ENCODE measurements at places on chromosomes 12 and 14.

- no peak for ATAC-seq
These were observed 6.5 kb downstream of the CLEC12B start for GRCh38 chr12:10016881-10017280.

DNA sequence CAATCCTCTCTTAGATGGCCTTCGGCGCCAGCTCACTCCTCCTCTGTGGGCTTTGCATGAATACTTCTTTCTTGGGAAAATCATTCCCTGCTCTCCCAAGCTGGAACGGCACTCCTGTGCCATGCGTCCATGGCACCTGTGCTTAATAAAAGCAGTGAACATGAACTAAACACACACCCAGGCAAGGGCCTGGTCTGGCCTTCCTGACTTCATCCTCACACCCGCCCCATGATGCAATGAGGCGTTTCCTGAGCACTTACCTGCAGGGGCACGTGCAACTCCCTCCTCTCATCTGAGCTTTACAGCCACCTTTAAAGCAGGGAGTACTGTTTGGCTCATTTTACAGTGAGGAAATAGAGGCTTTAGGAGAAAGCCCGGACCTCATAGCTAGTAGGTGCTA lies 219.8 kb downstream of the SLC41A2 start:
- ATAC-seq = no peak

DNA sequence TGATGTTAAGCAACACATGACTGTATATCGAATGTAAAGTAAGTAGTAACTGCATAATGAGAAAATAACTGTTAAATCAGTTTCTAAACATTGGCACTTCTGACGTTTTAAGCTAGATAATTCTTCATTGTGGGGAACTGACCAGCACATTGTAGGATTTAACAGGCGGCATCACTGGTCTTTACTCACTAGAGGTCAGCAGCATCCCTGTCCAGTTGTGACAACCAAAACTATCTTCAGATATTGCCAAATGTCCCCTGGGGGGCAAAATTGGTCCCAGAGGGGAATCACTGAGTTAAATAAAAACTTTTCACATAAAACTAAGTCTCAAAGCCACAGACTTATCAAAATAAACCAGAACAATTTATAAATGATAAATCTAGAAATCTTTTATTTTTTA lies 65.3 kb downstream of the BLTP3B start:
- ATAC-seq = no peak

- no peak for ATAC-seq
These were observed 29.4 kb downstream of the SLC24A4 start for GRCh38 chr14:92352158-92352985.

GRCh38 chr12:23002381-23002780 lies 377.4 kb downstream of the ETNK1 start:
- no peak for ATAC-seq

DNA sequence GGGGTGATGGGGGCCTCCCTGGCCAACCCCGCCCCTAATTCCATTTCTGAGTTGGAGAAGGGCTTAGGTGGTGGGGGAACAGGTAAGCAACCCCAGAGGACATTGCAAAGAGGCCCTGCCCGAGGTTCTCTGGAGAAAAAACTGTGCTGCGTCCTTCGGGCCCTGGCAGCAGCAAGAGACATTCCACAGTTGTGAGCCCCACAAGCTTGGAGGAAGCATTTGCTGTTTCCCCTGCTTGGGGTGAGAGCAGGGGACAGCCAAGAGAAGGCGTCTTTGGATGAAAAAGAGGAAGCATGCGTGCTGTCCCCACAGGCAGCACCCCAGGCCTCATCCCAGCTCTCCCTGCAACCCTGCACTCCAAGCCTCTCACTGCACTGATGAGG lies 1.3 kb downstream of the BDKRB2 start:
- ATAC-seq = no peak

GRCh38 chr14:97117693-97118092 lies 320.5 kb downstream of the VRK1 start:
- no peak for ATAC-seq

GRCh38 chr14:103385929-103386712 lies 906 bp downstream of the MARK3 start:
- ATAC-seq = no peak

- no peak for ATAC-seq
These were observed 3.2 kb upstream of the DUSP6 start for GRCh38 chr12:89355243-89356068.

DNA sequence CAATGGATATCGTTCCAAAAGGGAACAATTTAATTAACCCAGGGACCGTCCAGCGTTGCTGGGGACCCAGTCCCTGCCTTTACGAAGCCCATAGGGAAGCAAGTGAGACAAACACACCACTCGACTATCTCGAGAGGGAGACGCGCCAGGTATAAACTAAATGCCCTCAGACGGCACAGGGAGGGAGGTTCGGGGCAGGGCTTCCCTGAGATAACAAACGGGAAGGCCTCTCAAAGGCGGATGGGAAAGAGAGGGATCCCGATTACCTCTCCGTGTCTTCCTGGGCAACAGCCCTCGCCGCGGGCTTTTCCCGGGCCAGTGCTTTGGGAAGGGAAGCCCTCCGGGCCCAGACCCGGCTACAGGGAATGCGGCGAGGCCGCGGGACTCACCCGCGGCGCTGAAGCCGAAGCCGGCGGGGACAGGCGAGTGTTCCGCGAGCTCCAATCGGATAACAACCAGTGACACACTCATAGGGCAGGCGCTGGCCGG lies 390 bp downstream of the BRAP start:
- no peak for ATAC-seq

- ATAC-seq = no peak
These were observed 139.5 kb upstream of the SOX5 start for GRCh38 chr12:24088751-24089509.

- no peak for ATAC-seq
These were observed 5.8 kb upstream of the LRP10 start for GRCh38 chr14:22865424-22866405.

Data from activated CD4-positive, CD25-positive, alpha-beta regulatory T cell treated with anti-CD3 and anti-CD28 coated beads, Interleukin-2, amount 50 U/mL, for 24 hours (primary cell).